CD8-positive, alpha-beta T cell (primary cell): ENCODE measurements at places on chromosomes 12 and 14.

- no peak for DNase-seq
Measured at GRCh38 chr12:2243275-2243674, 190.5 kb downstream of the CACNA1C start.

DNA sequence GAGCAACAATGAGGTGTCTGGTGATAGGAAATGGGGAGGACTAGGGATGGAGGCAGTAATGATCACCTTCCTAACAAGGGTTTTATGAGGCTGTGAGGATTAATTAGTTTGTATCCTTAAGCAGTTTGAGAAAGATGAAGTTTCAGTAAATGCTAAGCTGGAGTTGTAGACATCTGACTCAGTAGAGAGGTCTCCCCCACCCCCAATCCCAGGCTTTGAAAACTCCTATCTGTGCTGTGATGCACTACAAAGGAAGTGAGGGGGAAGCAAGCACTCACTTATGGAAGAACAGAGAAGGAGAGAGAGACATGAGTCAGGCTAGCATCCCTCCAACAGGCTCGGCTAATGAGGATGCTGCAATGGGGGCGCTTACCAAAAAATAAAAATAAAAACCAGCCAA is 5.5 kb upstream of the BCL11B start:
- no peak for DNase-seq

GRCh38 chr14:102652194-102652593 is 59.7 kb downstream of the RCOR1 start:
- DNase-seq = no peak

DNA sequence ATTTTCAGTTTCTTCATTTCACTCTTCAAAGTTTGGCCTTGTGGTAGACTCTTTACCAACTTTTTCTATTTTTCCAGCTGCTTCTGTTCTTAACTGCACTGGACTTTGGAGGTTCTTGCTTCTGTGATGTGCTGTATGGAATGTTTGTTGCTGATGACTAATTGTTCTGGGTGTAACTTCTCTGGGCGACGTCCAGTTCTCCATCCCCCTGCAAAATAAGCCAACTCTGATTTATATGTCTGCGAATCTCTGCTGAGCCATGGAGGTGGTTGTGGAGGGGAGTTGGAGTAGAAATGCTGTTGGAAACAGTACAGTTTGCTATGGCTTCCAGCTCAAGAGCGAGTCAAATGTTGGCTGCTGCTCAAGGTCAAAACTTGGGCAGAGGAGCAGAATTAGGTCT is 113.9 kb upstream of the DYRK2 start:
- no peak for DNase-seq

- no peak for DNase-seq
Measured at GRCh38 chr12:66461331-66461730, 159.0 kb downstream of the HELB start.

DNA sequence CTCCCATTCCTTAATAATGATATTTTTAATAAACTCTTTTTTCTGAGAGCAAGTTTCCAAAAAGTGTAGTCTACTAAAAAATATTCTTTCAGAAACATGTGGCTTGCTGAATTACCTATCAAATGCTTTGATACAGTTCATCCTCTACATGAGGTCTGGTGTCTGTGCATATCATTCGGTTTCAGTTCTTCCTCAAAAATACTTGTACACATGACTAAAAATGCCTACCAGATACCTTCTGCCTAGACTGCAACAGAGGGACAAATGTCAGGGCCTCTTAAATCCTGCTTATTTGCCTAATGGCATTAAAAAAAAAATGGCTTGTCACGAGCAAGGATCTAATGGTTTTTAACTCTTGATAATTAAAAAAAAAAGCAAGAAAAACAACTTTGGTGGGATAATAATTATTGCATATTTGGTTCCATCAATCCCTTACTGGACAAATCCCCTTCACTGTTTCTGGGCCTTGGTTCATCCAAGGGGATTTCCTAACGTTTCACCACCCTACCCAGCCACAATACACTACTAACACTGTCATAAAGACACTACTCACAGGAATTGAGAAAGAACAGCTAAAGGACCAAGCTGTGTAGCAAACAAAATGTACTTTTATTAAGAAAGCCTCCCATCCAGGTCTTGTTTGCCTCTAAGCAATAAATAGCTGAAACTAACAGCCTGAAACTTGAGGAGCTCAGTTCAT is 45.7 kb downstream of the PARP11 start:
- no peak for DNase-seq

GRCh38 chr14:54979039-54979438 is 47.9 kb downstream of the WDHD1 start:
- no peak for DNase-seq

- no peak for DNase-seq
Measured at GRCh38 chr14:103828315-103828967, 18.9 kb downstream of the PPP1R13B start.

DNA sequence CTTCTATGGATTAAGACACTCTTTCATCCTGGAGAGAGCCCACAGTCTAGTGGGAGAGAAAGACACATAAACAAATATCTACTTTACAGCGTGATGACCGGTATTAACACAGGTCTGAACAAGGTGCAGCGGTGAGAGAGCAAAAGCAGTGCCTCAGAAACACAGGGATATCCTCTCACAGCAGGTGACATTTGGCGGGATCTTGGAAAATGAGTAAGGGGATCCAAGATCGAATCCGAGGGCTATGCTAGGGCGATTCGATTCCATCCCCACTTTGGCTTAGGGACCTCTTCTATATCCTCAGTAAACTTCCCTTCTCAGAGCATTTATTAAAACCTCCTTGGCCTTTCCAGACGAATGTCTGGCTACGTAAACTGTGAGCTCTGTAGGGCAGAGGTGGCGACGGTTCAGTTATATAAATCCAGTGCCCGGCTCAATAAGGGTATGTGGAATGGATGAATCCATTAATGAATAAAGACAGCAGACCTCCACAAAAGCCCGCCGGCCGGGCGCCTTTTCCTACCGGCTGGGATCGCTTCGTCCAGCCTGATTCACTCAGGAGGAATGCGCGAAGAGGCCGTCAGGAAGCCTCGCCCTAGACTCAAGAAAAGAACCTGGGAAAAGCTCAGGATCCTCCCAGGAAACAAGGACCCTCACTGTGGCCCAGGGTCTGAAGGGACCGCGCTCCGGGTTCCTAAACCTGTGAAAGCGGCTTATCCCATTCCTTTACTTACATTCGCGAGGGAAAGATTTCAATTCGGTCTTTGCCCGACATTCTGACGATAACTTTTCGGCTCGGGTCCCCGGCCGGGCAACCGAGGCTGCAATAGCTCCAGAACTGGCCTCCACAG is 455 bp downstream of the ATP6V1D start:
- DNase-seq = no peak

DNA sequence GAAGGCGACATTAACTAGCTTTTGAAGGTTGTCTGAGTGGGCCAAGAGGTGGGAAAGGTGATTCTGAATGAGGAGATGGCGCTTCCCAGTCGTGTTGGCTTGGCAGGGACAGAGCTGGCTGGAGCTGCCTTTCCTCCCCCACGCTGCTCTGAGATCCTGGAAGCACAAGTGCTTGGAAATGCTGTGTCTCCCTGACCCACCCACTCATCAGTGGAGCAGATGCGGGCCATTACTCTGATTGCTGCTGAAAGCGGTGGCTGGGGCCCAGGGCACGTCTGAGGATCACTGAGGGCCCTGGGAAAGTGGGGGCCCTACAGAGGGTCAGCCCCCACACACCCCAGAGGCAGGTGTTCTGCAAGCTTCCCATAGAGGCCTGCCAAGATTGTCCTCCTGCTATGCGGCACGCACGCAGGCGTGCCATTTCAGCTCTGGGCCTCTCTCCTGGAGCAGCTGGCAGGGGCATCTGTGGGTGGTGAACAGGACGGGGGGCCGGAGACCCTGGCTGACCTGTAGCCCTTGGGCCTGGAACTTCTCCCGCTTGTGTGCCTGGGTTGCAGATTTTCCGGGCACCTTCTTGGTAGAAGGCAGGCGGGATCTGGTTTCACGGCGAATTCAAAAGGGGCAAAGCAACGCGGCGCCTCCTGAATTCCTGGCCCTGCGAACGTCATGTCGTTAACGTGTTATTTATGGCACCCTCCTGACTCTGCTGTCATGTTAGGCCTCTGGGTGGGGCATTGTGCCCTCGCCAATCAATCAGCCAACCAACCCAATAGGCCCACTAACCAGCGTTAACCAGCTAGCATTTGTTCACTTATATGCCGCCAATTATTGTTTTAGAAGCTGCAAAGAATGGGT is 133.8 kb upstream of the TBX3 start:
- DNase-seq = no peak

- DNase-seq = no peak
Measured at GRCh38 chr12:13205809-13206559, 9.5 kb downstream of the EMP1 start.

DNA sequence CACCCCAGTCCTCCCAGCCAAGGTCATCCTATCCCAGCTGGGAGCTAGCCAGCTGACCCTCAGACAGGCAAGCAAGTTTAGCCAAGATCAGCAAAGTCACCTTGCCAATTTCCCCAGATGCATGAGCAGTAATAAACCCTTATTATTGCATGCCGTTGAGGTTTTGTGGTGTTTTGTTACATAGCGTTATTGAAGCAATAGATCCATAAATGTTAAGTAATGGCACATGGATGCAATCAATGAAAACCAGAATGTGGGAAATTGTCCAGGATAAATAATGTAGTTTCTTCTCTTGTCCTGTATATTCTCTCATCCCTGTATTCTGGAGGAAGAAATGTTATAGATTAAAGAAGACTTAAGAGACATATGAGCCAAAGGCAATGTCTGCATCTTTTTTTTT is 18.0 kb upstream of the TMEM260 start:
- DNase-seq = no peak

DNA sequence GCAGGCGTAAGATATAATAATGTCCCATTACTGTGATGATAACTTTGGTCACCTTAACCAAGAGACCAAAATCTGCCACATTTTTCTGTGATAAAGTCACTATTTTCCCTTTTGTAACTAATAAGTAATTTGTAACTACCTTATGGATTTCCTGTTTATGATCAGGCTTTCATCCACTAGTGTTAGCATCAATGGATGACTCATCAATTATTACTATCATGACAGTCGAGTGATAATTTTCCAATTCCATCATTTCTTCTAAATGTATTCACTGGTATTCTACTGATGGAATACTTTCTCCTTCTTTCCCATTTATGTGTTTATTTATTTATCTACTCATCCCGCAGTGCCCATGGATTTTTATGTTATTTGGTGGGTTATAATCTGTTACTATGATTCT is 148.4 kb downstream of the UNC79 start:
- no peak for DNase-seq

- no peak for DNase-seq
Measured at GRCh38 chr14:89503431-89503996, 86.5 kb upstream of the FOXN3 start.
